ENCODE measurements at places on chromosomes 1 and 21. TPM values are rescaled to one million over a fixed set of nuclear protein-coding genes. Genes with fewer than 3 reads are reported as not detected.

The SLC25A34 gene
- total RNA-seq: 0.69 TPM

The F5 gene
- total RNA-seq: 0.72 TPM

The PTAFR gene
- 25.5 TPM for total RNA-seq

The SPRR4 gene
- total RNA-seq: not detected

The ZBED6 gene
- total RNA-seq: 15.9 TPM

The CR1 gene
- total RNA-seq: 7.8 TPM

The TSTD1 gene
- 49.0 TPM for total RNA-seq

The TNFRSF1B gene
- total RNA-seq: 87.2 TPM

The WDR64 gene
- total RNA-seq: not detected

The FLG gene
- total RNA-seq: not detected

The MGST3 gene
- 37.3 TPM for total RNA-seq

The TMEM269 gene
- total RNA-seq: 0.13 TPM

The SLC30A7 gene
- 23.3 TPM for total RNA-seq

The CDK18 gene
- total RNA-seq: 0.88 TPM

The WDR3 gene
- 39.6 TPM for total RNA-seq

The CELA3A gene
- total RNA-seq: 9.0 TPM

The DPYD gene
- 15.5 TPM for total RNA-seq

The NPPA gene
- total RNA-seq: not detected

The COL18A1 gene
- 0.90 TPM for total RNA-seq

The TTC34 gene
- total RNA-seq: 0.35 TPM

The TFF2 gene
- not detected for total RNA-seq

The C1orf116 gene
- 0.08 TPM for total RNA-seq

The MX2 gene
- total RNA-seq: 49.0 TPM

The DIPK1A gene
- total RNA-seq: 8.1 TPM

The FHAD1 gene
- 0.80 TPM for total RNA-seq

The CD53 gene
- 358 TPM for total RNA-seq

The PROX1 gene
- 0.13 TPM for total RNA-seq

The GBP7 gene
- not detected for total RNA-seq

The C1orf94 gene
- not detected for total RNA-seq

The LIPI gene
- not detected for total RNA-seq

The ANGPTL3 gene
- not detected for total RNA-seq

The SPATA21 gene
- 0.05 TPM for total RNA-seq

The CFAP141 gene
- not detected for total RNA-seq

The CIART gene
- total RNA-seq: 1.4 TPM

The ADCY10 gene
- not detected for total RNA-seq

The DNALI1 gene
- not detected for total RNA-seq

The ANXA9 gene
- total RNA-seq: not detected

The OLIG1 gene
- not detected for total RNA-seq

The TCP10L gene
- total RNA-seq: not detected

The RAVER2 gene
- total RNA-seq: 0.27 TPM

The ZBTB8OS gene
- 77.8 TPM for total RNA-seq

The RBM8A gene
- 180 TPM for total RNA-seq

The DIRAS3 gene
- total RNA-seq: not detected

The LRRC71 gene
- total RNA-seq: not detected

The SPATA1 gene
- 2.4 TPM for total RNA-seq

The OR2T10 gene
- not detected for total RNA-seq

The C1QB gene
- 0.19 TPM for total RNA-seq

The HSD3B2 gene
- total RNA-seq: 0.56 TPM

The MFSD2A gene
- 23.4 TPM for total RNA-seq

The BARHL2 gene
- not detected for total RNA-seq

The PCBP3 gene
- 0.46 TPM for total RNA-seq

The CXADR gene
- total RNA-seq: 0.13 TPM

The HAPLN2 gene
- total RNA-seq: not detected

The IGSF3 gene
- 18.0 TPM for total RNA-seq

The PKLR gene
- 0.13 TPM for total RNA-seq

The FNDC5 gene
- total RNA-seq: not detected

The SH2D1B gene
- total RNA-seq: not detected

The RBP7 gene
- not detected for total RNA-seq

The GPA33 gene
- 0.21 TPM for total RNA-seq

The ZFP69B gene
- 4.4 TPM for total RNA-seq

All from GM12878 (cell line).